CD4-positive, alpha-beta T cell (primary cell): ENCODE measurements at places on chromosomes 6 and 20. TPM values are rescaled to one million over a fixed set of nuclear protein-coding genes. Genes with fewer than 3 reads are reported as not detected.
A peak's percentile ranks its signal among the peaks of the same experiment; 100 is the strongest.

The HMGCLL1 gene
- total RNA-seq = not detected

DNA sequence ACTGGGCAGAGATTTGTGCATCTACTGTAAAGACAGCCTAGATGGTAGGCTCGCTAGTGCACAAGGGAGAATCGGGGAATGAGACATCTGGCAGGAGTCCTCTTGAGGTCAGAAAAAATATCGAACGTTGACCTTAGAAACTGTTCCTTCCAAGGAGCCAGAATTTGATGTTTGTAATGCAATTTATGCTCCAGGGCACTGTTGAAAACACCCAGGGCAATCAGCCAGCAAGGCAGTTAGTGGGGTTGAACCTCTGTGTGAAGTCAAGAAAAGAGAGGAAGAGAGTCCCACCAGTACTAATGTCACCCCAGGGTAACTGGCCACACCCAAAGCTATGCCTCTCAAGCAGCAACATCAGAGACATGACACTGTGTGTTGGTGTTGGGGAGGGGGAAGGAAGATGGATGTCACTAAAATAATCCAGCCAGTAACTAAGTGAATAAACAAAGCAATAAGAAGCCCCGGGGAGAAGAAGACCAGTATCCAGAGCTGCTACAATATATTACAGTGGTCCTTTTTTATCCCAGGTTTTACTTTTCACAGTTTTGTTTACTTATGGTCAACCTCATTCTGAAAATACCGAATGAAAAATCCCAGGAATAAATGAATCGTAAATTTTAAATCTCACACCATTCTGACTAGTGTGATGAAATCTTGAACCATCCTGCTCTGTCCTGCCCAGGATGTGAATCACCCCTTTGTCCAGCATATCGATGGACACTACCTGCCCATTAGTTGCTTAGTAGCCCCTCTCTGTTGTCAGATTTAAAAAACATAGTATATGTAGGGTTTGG is 32.9 kb upstream of the PDE10A start:
- no peak for DNase-seq

The ALDH5A1 gene
- 3.6 TPM for total RNA-seq

DNA sequence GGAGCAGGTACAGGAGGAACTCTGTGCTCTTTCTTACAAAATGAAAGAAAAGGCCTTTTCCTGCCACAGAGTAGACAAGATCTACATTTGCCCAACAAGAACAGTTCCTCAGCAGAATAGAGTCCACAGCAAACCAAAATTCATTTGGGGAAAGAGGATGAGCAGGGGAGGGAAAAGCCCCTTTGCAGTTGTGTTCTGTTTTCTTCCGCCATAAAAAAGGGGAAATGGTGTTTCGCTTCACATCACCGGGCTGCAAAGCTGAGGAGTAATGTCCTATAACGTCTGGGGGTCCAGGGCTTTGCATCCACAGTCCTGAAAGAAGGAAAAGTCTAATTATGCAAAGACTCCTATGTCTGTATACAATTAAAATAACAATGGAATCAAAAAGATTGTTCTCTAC is at the start of gene GPR31:
Gene GPR31, minus strand, starts transcription at position 118 of the 400 bp plus-strand sequence. CDS start 149 bp downstream, outside the sequence.
- DNase-seq = no peak

DNA sequence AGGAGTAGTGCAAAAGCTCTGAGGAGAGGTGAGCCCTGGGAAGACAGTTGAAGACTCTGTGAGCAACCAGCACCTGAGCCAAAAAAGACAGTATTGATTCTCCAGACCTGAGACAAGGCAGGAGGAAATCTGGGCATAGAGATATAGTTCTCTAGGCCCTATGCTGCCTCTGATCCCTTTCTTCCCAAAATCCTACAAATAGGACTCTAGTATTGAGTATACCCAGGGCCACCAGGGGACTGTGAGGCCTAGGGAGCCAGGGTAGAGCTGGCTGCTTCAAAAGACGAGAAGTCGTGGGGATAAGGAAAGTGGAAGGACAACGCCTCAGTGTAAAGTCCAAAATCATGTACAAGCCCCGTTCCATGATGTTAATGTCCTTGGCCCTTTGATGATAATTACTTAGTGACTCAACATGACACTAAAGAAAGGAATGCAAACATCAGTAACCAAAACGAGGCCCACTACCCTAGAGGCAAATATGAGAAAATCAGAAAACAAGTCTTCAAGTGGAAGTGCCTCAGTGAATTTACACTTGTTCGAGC is 197.3 kb upstream of the PROKR2 start:
- DNase-seq = no peak

DNA sequence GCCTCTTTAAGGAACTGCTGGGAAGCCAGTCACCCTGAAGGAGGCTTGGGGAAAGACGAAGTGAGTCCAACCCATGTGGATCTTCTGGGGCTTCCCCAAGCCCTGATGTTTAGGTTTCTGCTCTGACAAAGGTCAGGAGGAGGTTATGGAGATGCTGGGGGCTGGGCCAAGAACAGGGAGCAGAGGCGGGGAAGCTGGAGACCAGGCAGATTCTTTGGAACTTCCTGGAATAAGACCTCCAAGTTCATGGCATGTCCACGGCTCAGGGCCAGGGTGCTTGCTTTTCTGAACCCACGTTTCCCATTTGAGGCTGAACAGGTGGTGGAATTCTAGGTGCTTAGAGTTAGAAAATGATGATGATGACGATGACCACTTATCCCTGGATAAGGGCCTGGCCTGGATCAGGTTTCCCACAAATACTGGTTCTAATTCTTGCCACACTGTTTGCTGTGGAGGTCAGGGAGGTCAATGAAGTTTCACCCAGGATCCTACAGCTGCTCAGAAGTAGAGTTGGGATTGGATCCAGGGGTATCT is 30.0 kb upstream of the TGM2 start:
- no peak for DNase-seq

- no peak for DNase-seq
These were observed 25.8 kb downstream of the TBPL1 start for GRCh38 chr6:133978896-133979240.

GRCh38 chr6:99868074-99868702 is 125.8 kb downstream of the MCHR2 start:
- DNase-seq = peak; percentile 49

DNA sequence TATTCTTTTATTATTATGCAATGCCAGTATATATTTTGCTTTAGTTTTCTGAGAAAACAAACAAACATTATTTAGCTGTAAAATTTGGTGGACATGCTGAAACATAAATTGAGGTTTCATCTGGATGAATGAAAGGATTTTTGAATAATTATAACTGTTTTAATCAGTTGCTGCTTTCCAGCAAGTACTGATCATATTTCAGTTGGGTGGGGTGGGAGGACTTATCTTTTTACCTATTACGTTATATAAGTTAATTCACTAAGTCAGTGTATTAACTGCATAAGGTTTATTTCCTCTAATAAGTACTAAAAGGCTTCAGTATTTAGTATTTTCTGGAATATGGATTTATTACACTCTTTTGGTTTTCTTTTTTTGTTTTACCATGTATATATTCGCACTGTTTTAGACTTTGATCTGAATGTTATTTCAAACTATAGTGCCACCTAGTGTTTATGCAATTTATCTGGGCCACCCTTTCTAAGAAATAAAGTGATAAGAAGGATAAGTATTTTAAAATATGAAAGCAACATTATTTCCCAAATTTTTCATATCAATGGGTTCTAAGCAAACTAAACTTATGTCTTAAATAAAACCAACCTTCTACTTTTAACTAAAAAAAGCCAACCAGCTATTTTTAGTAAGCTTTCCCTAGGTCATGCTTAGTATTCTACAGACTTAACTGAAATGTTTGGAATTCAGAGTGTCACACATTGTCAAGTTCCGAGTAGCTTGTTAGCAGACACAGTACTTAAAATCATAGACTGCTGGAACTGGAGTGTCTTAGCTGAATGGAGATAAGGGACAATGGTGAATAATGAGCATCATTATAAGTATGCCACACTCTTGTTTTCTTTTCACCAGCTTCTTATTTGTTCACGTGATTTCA is 105.4 kb upstream of the MCHR2 start:
- no peak for DNase-seq

The PTK6 gene
- total RNA-seq = 0.22 TPM

- no peak for DNase-seq
These were observed 303.3 kb upstream of the MMS22L start for GRCh38 chr6:97586344-97586743.

DNA sequence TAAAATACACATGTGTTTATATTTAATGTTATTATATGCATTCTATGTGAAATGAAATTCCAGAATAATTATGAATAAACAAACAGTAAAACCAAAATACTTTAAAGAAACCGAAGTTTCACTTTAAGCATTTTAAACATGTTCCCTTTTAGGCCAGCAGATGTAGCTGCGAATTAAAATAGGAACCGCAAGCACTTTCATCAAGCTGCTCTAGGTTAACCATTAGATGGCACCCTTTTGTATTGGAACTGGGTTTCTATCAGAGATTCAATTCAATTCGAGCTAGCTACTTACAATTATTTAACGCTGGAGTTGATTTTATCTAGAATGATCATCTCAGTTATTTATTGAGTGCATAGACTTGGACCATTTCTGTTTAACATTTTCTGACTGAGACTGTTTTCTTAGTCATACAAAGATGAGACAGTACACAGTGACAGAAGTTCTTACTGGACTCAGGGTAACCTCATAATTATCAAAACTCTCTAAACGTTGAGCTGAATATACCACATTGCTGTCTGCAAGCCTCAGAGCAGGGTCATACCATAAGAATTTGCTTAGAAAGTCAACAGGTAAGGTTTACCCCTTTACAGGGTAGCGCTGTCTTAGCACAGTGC is 8.5 kb downstream of the TMEM242 start:
- no peak for DNase-seq

- no peak for DNase-seq
These were observed 30.6 kb downstream of the ELMO2 start for GRCh38 chr20:46375771-46376170.

DNA sequence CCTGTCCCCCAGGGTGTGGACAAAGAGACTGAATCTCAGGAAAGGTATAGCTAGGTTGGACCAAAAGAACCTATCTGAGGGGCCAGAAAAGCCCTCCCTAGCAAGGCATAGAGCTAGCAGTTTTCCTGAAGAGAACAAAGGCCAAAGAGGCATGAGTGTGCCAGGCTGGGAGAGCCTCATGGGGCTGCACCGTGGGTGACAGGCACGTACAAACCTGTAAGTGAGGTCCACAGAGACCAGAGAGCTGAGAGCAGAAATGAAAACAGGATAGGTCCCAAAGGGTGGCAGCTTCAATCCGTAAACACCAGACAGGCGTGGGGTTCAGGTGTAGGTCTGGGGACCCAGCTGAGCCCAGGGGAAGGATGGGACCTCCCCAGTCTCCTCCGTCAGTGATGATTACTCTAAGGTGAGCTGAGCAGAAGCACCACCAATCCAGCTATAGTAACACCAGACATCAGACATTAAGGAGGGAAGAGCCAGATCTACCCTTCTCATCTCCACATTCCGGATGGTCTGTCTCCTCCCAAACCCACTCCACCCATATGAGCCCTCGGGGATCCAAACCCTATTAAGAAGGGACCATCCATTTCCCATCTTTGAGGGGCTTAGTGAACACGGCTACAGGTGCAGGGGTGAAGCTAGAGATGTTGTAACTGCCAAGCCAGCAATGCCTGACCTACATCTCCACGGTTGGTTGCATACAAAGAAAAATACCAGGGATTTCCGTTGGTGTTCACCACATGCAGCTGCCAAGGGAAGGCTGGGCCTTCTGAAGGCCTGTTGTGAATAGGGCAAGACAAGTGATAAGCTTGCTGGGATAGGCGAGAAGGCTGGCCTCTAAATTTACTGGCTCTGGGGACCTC is 38.3 kb downstream of the BCL2L1 start:
- DNase-seq = no peak

GRCh38 chr6:165573671-165574070 is 89.4 kb downstream of the PDE10A start:
- no peak for DNase-seq

The CDH4 gene
- total RNA-seq = 0.11 TPM

The MEP1A gene
- not detected for total RNA-seq

DNA sequence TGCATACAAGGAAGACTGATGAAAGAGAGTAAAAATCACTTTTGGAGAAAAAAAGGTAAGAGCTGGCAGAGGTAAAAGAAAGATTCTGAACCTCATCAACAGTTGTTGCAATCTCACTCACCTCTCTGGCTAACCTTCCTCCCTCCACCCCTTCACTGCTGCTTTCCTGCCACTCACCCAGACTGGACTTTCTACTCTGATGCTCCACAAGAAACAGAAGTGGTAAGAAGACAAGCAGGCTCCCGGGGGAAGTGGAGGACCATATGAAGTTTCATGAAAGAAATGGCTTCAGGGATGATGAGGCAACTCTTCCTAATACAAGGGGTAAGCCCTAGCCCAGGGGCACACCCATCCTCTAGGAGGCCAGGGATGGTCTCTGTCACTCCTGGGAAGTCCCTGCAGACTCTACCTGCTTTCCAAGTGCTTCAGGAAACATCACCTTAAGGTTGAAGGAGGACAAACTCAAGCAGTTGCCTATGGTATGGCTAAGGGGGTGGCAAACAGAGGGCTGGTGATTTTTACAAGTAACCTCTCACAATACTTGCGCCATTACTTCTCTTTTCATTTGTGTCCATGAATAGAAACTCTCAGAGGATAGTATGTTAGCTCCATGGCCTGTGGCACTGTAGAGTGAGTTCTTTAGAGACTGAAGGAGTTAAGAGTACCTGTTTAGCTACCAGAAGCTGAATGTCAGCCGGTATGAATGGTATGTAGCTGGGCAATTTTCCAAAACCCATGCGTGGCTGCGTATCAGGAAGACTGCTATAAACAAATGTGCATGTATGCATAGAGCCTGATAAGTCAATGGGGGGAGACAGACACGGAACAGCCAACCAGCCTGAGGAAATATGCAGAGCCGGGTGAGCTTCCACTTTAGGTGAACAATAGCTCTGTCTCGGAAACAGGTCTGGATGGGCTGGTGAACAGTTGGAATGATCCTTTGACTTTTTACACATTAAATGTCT is 112.0 kb downstream of the BACH2 start:
- no peak for DNase-seq

The OPN5 gene
- total RNA-seq = not detected

DNA sequence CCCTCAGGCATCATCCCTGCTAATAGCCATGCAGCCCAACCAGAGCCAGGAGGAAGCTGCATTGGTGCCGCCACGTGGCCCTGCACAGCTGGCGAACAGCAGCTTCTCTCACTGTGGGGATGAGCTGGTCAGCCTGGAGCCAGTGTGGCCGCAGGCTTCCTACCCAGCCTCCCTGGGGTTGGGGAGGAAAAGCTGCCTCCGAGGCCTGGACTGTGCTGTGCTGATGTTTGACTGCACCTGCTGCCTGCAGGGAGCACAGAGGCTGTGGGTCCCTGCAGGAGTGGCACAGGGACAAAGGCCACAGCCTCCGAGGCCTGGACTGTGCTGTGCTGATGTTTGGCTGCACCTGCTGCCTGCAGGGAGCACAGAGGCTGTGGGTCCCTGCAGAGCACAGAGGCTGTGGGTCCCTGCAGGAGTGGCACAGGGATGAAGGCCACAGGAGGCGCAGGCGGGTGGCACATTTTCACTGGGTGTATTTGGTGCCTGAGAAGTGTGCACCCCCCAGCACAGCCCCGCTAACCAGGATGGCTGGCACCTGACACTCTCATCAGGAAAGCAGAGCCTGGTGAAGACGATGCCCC is 83.9 kb downstream of the DLL1 start:
- DNase-seq = no peak

The VNN1 gene
- not detected for total RNA-seq

- no peak for DNase-seq
These were observed 7.4 kb upstream of the SIRPB1 start for GRCh38 chr20:1627200-1627550.

The MYH7B gene
- total RNA-seq = 0.53 TPM

GRCh38 chr20:63686492-63687321 is 9.7 kb upstream of the TNFRSF6B start:
- peak; percentile 31 for DNase-seq

The JPH2 gene
- total RNA-seq = not detected
